ENCODE measurements at places on chromosomes 4 and X.
A peak's percentile ranks its signal among the peaks of the same experiment; 100 is the strongest.

DNA sequence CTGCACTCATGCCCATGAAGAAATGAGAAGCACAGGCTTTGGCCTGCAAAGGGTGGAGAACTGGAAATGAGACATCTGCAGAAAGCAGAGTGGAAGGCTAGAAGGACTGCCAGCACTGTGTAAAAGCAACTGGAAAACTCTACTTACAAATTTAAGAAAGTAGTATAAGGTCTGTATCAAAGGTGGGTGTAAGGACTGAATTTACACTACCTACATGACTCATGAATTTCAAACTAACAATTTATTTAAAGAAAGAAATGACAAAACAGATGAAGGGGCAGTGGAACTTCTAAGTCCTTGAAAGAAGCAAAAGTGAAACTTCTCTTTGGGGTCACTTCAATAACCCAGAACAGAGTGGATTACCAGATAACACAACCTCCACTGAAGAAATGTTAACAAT, 71.2 kb downstream of the SLC10A7 start:
- DNase-seq, result no peak

DNA sequence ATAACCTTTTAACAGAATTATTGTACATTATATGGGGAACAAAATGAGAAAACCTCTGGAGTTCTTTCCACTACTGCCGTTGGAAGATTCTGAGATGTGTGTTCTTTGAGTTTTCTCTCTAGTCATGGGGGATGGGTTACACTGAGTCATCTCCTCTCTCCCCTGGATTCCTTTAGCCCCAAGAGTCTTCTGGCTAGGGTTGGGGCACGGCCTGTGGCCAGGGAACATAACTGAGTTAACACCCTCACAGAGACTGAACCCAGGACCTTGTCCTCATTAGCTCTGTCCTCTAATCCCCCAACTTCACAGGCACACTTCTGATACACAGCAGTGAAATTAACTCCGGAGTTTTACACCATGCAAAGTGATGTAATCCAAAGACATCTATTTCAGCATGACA, 142.3 kb upstream of the F9 start:
- DNase-seq, result no peak

DNA sequence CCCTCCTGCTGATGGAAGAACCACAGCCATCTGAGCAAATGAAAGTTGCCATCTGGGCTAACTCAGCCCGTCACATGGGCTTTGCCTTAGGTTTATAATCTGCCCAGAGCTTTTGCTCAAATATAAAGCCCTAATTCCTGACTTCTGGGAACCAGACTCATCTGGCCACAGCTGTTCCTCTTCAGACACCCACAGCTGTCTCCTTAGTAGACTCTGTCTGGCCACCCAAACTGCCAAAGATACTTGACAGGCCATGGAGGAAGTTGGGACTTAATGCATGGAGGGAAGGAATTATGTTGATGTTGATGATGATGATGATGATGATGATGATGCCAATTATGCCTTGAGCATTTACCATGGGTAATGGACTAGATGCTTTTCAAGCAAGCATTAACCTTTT, 8.0 kb downstream of the LGI2 start:
- no peak for DNase-seq

- DNase-seq, result no peak
These were observed 3.2 kb upstream of the ARHGAP36 start for GRCh38 chrX:131054906-131055305.

- DNase-seq, result no peak
These were observed 850.9 kb downstream of the FAM133A start for GRCh38 chrX:94524867-94525266.

- DNase-seq, result peak; percentile 79
These were observed at the start of gene NHS for GRCh38 chrX:17374619-17375366. TSS of gene NHS (plus strand) at chrX:17375200. CDS start at chrX:17375758, 558 bp downstream.

DNA sequence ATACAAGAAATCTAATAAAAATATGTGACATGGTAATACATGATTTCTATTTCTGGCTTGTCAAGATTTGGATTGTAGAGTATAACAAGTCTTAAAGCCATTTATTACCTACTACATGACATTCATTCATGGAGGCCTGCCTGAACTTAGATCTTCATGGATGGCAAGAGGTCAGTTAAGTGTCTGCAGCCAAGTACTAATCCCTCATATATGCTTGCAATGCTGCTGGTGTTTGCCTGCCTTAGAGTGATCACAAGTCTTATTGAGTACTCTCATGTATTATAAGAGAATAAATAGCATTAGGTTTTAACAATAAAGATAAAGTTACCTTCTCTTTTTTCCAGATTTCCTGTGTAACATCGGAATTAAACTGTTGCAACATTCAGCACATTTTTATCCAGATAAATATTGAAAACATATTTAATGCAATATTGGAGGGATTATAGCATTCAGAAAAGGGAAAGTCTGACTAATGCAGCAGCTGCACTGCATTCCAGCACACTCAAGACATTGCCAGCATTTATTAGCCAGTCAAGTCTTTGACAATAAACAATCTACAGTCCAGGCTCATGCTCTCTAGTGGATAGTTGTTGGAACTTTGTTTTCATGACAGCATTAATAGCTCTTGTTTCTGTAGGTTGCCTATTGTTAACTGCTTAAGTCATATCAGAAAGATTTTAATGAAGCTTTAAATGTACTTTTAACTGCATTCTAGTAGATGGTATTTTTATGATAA, 737.1 kb downstream of the FAT4 start:
- peak; percentile 83 for DNase-seq

DNA sequence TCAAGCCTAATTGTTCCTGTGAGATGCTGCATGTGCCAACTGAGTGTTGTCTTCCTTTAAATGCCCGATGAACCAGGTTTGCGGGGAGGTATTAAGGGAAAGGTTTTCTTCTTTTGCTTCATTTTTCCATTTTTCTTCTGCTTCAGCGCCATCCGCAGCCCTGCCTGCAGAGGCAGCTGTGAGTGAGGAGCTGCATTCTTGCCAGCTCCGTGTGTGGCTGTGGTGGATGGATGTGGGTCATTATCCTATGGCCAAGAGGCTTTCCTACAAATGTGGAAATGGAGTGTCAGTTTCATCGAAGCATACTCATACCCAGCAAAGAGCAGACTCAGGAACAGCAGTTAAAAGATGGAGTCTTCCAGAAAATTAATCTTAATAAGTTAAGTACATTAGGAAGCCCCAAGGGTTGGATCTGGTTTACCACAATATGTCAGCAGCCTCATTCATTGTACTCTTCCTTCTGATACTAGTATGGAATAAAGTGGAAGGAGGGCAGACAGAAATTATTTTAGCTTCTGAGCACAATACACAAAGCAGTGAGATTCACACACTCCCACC, 37.6 kb downstream of the TNIP3 start:
- DNase-seq, result no peak

- no peak for DNase-seq
These were observed 52.7 kb upstream of the NAP1L5 start for GRCh38 chr4:88750369-88750768.

DNA sequence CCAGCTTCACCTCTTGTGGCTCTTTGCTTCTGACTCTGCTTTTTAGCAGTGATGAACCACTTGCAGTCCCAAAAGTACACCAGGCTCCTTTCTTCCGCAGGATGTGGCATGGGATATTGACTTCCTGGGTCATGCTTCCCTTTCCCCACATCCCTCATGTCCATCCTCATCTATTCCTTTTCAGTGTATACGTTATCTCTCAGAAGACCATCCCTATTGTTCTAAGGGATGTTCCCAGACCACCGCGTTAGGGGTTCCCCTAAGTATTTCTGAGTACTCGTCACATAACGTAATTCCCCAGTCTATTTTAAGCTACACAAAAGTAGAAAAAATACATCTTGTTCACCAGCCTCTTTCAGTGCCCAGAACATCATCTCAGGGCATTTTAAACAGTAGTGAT, 71.1 kb upstream of the NLGN4X start:
- no peak for DNase-seq

DNA sequence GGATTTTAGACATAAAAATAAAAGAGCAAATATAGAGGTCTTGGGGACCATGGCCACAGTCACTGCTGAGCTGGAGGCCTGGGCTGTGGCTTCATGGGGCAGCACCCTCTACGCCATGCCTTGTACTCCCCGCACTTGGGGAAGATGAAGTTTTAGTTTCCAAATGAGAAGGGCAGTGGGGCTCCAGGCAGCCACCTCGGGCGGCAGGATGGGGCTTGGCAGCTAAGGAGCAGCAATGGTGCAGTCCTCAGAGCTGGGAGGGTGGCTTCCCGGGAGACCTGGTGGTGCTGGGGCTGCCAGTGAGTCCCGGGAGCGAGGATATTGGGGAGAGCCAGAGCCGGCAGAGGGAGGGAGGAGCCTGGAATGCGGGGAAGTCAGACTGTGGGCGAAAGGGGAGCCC, 2.4 kb downstream of the CXCR3 start:
- DNase-seq, result no peak

DNA sequence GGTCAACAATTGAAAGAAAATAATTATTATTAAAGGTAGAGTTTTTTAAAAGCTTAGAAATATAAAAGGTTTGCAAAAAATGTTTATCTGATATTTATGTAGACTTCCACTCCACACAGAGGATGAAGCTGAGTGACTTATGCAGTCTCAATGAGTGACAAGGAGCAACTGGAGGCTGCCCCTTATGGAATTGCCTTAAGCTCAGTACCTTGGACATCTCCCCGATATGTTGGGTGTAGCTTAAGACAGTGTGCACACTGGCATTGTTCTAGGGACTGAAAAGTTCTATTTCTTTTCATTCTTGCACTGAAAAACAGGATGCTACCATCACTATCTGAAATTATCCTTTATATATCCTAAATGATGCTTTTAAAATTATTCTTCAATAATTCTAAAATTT, 292.1 kb downstream of the PRDM5 start:
- peak; percentile 1 for DNase-seq

- no peak for DNase-seq
These were observed 1448.9 kb upstream of the TENM3 start for GRCh38 chr4:180794333-180794732.

GRCh38 chr4:75016472-75016871, 83.6 kb downstream of the PARM1 start:
- DNase-seq, result no peak

- DNase-seq, result peak; percentile 21
These were observed 584.4 kb upstream of the AADAT start for GRCh38 chr4:170674176-170674575.

- DNase-seq, result no peak
These were observed 187.7 kb upstream of the TAPT1 start for GRCh38 chr4:16413814-16414555.

- DNase-seq, result peak; percentile 52
These were observed 41.1 kb downstream of the ADGRA3 start for GRCh38 chr4:22474636-22475310.

GRCh38 chr4:156825074-156825473, 146.5 kb downstream of the PDGFC start:
- no peak for DNase-seq

GRCh38 chr4:43471950-43472349, 579.4 kb downstream of the GRXCR1 start:
- DNase-seq, result no peak

DNA sequence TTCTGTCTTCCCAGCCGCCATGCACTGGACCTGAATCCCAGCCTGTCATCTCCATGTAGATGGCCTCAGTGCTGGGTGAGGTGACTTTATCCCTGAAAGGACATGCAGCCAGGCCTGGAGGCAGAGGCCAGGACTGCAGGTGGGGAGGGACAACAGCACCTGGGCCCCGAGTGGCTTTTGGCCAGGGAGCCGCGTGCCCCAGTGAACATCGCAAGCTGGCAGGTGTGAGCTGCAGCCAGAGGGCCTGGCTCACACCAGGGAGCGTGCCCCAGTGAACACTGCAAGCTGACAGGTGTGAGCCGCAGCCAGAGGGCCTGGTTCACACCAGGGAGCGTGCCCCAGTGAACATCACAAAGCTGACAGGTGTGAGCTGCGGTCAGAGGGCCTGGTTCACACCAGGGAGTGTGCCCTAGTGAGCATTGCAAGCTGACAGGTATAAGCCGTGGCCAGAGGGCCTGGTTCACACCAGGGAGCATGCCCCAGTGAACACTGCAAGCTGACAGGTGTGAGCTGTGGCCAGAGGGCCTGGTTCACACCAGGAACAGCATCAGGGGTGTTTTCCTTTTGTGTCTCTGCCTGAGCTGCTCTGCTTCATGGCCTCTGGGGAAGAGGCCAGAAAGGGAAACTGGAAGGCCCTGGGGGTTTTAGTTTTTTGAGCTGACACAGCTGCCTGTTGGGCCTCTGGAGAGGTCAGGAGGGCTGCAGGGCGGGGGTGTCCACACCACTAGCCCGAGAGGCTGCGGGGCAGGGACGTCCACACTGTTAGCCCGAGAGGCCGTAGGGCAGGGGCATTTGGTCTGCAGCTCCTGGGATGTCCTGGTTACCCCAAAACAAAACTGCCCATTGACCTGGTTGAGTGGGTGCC, 22.7 kb upstream of the PSAPL1 start:
- no peak for DNase-seq

DNA sequence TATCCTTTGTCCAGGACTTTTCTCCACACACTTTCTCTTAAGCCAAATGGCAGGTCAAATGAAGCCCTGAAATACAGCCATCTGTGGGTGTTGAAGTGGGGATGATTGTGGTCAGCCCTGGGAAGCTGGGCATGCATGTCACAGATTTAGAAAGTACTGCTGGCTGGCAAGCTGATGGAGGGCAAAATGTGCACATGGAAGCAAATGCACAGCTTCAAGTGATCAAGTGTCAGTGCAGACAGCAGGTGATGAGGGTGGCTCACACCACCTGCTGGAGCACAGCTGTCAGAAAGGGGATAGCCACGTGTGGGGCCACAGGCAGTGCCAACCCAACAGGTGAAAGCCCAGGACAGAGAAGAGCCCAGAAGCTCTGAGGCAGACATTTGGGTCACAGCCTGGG, 40.3 kb upstream of the ATXN3L start:
- DNase-seq, result no peak

GRCh38 chrX:138710866-138711341, 613 bp downstream of the FGF13 start:
- DNase-seq, result no peak

- DNase-seq, result peak; percentile 84
These were observed 226.9 kb upstream of the HCCS start for GRCh38 chrX:10884246-10884645.

DNA sequence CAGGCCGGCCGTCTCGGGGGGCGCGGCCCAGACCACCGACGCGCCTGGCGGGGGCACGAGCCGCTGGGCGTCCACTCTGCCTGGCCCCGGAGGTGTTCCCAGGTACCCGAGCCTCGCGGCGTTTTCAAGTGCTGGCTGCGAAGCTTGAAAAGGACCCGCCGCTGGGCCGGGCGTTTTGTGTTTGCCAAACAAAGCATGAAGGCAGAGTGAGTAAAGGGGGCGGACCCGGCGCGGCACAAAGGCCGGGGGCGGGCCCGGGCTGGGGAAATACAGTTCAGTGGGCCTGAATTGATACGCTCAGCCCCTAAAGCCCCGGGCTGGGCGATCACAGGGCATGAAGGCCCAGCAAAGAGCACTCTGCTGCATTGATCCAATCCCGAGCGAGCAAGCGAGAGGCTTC, 65.4 kb downstream of the SOX3 start:
- DNase-seq, result no peak

DNA sequence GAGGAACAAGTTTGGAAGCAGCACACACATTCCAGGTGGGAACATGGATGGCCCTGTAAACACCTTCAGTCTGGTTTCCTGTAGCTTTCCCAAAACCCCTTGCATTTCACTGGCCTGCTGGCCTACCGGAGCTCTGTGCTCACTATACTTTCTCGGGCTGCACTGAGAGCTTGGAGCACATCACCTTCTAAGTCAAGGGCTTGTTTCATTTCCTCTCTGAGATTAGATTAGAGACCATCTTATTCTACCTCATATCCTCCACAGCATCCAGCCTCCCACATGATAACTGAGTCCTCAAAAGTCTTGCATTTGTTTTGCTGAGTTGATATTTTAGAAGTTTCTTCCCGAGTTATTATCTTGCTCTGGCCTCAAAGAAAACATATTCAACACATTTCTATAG, 147.7 kb downstream of the RASL11B start:
- no peak for DNase-seq

All from fibroblast of skin of right quadriceps (primary cell).